ENCODE measurements at places on chromosomes 2 and 18.

GRCh38 chr2:207533461-207534008, 3.8 kb downstream of the CREB1 start:
- H3K27me3 ChIP-seq = no peaks in the 10 kb centered on the region
- DNase-seq = no peak
- peak overlapping the region; percentile 85 for H3K4me3 ChIP-seq
- peaks cover under 1% of the 10 kb centered on the region for H3K4me1 ChIP-seq
- H3K27ac ChIP-seq = peak overlapping the region; percentile 76

DNA sequence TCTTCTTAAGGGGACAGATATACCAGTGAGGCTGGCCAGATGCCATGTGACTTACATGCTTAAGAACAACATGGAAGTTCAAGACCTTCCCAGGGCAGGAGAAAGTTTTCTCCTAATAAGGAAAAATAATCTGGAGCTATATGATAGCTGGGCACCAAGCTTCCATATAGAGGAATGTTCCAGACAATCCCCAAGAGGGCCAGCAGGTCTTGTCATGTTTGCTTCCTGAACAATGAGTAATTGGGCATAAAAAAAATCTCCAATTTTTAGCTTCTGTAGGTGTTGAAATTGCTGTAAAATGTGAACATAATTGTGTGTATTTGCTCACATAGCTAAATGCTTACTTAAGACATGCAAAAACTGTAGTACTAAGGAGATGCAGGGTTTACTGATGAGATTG, 809.5 kb upstream of the PIK3C3 start:
- no peak for DNase-seq
- no peak overlapping the region for H3K4me3 ChIP-seq

DNA sequence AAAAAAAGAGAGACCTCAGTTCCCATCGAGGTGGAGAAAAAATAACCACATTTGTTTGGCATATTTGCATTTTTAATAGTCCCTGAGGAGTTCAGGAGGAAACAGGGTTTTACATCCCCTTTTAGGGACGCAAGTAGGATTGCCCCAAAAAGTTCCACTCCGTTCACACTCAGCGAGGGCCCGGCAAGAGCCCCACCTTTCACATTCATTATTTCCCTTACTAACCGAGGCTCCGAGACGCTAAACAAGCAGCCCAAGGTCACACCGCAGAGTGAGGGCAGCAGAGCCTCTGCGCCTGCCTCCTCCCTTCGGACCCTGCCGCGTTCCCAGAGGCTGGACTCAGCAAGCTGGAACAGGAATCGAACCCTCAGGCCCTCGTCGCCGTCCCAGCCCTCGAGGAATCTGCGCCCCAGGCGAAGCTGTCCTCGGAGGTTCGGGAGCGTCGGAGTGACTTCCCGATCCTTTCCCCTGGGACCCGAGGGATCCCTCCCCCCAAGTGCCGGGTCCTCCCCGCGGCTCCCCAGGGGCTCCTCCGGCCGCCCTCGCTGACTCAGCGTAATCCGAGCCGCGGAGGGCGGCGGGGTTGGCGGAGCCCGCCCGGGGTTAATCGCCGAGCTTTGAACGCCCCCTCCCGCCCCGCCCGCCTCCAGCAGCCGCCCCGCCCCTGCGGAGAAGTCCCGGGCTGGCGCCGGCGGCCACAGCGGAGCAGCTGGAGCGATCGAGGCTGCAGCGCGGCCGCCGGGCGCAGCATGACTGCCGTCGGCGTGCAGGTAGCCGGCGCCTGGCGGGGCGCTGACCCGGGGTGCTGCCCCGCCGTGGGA, at the start of gene TMEM37:
Gene TMEM37 (plus strand): TSS at position 700 of the 821 bp plus-strand sequence. CDS start 50 bp downstream, at position 750.
- H3K4me1 ChIP-seq = peaks cover 66% of the 10 kb centered on the region
- H3K36me3 ChIP-seq = peaks cover 4% of the 10 kb centered on the region
- peak within 1 kb of the TSS; percentile 53 for H3K4me3 ChIP-seq
- DNase-seq = peak; percentile 68

GRCh38 chr2:232447638-232448303, 8.2 kb upstream of the ALPI start:
- H3K4me3 ChIP-seq = no peak overlapping the region
- H3K27ac ChIP-seq = no peak overlapping the region
- H3K27me3 ChIP-seq = peaks cover 26% of the 10 kb centered on the region
- DNase-seq = no peak

DNA sequence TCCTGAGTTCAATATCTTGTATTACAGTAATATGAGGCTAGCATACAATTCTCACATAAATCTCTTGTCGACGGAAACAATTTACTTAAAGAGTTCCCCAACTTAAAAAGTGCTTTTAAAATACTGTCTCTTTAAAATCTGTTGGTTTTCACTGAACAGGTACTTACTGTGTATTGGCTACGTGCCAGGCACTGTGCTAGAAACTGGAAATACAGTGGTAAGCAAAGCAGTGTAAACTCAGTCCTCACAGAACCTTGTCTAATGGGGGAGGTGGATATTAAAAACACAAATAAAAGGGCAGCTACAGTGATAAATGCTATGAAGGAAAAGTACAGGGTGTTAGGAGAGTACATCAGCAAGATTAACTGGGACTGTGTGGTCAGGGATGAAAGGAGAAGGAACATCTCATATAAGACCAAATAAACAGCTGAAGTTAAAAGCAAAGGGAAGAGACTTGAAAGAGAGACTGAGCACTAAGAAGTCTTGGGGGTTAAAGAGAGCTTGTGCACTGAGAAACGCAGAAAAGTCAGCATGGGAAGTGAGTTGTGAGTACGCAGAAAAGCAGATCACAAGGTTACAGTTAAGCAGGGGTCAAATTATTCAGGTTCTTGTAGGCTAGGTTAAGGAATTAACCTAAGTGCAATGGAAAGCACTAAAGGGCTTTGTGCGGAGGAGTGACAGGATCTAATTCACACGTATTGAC, 52.5 kb downstream of the USP40 start:
- peaks cover 11% of the 10 kb centered on the region for H3K36me3 ChIP-seq
- no peak overlapping the region for H3K27ac ChIP-seq
- peaks cover 12% of the 10 kb centered on the region for H3K4me1 ChIP-seq
- no peak overlapping the region for H3K4me3 ChIP-seq

DNA sequence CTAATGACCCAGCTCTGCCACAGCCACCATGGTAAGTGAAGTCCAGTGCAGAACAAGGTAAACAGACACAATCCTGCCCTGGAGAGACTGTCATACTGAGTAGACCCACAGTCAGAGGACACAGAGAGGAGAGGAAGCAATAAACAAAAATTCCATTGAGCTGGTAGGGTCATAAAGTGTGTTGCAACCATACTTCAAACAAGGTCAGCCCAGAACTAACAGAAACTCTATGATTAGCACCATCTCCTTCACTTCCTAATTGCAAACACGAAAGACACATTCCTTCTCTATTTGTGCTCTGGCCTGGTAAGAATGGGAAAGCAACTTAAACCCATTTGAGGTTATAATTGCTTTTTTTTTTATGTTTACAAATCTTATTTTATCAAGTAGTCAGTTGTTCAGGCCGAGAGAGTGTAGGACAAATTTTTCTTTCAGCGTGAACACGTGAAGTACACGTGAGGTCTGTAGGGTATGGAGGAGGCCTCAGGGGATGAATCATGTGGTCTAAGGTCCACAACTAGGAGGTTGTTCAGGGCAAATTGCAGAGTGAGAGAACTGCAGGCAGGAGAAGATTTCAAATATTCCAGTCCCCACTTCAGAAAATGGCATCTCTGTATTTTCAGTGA, 71.4 kb upstream of the GLS start:
- peaks cover 31% of the 10 kb centered on the region for H3K4me1 ChIP-seq
- H3K27ac ChIP-seq = peak overlapping the region; percentile 28
- H3K4me3 ChIP-seq = no peak overlapping the region
- DNase-seq = peak; percentile 34
- H3K27me3 ChIP-seq = no peaks in the 10 kb centered on the region

DNA sequence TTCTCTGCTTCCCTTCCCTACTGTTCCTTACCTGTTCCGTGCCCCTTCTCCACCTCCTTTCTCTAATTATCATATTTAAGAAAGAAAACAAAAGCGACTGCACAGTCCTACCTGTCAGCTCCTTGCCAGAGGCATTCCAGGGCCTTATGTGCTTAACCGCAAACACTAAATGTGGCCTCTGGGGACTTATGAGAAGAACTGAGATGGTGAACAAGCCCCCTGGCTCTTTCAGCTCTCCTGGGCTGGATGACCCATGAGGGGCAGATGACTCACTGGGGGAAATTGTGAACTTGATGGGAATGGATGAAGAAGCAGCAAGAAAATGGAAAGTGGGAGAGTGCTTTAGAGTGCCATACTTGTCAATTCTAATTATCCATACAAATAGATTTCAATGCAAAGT, 106.3 kb upstream of the LYPD1 start:
- no peak overlapping the region for H3K4me3 ChIP-seq
- no peaks in the 10 kb centered on the region for H3K4me1 ChIP-seq
- no peak overlapping the region for H3K27ac ChIP-seq
- no peak for DNase-seq
- no peaks in the 10 kb centered on the region for H3K36me3 ChIP-seq

DNA sequence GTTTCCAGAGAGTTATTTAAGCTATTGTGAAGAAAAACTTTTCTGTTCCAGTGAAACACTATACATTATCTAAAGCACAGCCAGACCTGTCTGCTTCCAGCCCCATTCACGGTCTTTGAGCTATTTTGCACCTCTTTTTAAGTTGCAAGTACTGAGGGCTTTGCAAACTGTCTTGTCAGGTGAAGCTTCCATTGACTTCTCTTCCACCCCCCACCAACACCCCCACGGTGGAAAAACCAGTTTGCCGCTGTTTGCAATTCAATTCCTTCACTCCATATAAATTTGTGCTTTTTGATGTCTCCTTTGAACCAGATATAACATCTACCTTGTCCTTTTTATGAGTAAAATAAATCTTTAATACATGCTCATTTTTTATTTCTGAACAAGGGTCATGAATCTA, 15.7 kb downstream of the B3GNT7 start:
- no peak overlapping the region for H3K27ac ChIP-seq
- peaks cover 22% of the 10 kb centered on the region for H3K36me3 ChIP-seq
- no peak for DNase-seq
- H3K4me3 ChIP-seq = peak overlapping the region; percentile 66

- H3K4me3 ChIP-seq = no peak overlapping the region
- no peak overlapping the region for H3K27ac ChIP-seq
- no peaks in the 10 kb centered on the region for H3K4me1 ChIP-seq
- H3K36me3 ChIP-seq = no peaks in the 10 kb centered on the region
- DNase-seq = peak; percentile 59
- H3K27me3 ChIP-seq = no peaks in the 10 kb centered on the region
Observed at GRCh38 chr2:7672027-7672684, 754.9 kb downstream of the RNF144A start.

DNA sequence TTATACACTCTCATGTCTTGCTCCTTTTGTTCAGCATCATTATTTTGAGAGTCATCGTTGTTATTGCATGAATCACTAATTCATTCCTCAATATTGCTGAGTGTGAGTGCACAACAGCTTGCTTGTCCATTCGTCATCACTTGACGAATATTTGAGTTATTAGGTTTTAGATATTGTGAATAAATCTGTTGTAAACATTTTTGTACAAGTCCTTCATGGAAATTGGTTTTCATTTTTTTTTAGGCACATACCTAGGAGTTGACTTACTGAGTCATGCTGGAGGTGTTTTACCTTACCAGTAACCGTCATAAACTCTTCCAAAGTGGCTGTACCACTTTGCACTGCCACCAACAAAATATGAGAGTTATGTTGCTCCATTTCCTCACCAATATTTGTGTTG, 84.2 kb upstream of the NCK2 start:
- H3K36me3 ChIP-seq = no peaks in the 10 kb centered on the region
- H3K27ac ChIP-seq = no peak overlapping the region
- H3K4me3 ChIP-seq = no peak overlapping the region

GRCh38 chr2:39506215-39506614, 69.1 kb upstream of the MAP4K3 start:
- no peak overlapping the region for H3K4me3 ChIP-seq
- peaks cover 45% of the 10 kb centered on the region for H3K4me1 ChIP-seq
- H3K27me3 ChIP-seq = no peaks in the 10 kb centered on the region

- no peaks in the 10 kb centered on the region for H3K4me1 ChIP-seq
- no peak overlapping the region for H3K4me3 ChIP-seq
- H3K27ac ChIP-seq = no peak overlapping the region
- H3K27me3 ChIP-seq = no peaks in the 10 kb centered on the region
Observed at GRCh38 chr18:33901894-33902512, 322.7 kb downstream of the NOL4 start.

DNA sequence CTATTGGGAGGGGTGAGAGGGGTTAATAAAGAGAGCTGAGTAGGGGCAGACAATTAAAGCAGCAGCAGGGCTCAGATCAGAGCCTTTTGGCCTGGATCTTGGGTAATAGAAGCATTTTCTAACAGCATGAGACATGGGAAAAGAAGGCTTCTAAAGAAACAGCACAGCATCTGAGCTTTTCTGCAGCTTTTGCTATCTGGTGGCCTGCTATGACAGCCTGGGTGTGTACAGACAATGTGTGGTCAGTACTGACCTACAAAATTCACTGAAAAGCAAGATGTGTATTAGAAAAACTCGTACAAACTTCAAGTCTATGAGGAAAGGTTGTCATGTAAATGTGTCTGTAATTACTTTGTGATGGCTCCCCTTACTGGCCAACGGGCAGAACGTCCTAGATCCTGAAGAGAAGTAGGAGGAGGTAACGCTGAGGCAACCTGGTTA, 95.6 kb downstream of the GALNT3 start:
- H3K4me1 ChIP-seq = no peaks in the 10 kb centered on the region
- H3K36me3 ChIP-seq = no peaks in the 10 kb centered on the region
- DNase-seq = peak; percentile 38
- no peak overlapping the region for H3K4me3 ChIP-seq

DNA sequence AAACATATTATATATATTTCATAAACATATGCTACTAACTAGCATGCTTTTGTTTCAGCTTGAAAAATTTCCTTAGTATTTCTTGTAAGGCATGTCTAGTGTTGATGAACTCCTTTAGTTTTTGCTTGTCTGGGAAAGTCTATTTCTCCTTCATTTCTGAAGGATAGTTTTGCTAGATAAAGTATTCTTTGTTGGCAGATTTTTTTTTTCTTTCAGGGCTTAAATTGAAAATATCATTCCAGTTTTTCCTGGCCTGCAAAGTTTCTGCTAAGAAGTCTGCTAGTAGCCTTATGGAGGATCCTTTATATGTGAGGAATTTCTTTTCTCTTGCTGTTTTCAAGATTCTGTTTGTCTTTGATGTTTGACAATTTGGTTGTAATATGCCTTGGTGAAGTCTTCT, 183.5 kb downstream of the SLC4A3 start:
- H3K36me3 ChIP-seq = no peaks in the 10 kb centered on the region
- H3K27me3 ChIP-seq = peaks cover 1% of the 10 kb centered on the region
- DNase-seq = no peak
- H3K27ac ChIP-seq = no peak overlapping the region
- H3K4me1 ChIP-seq = no peaks in the 10 kb centered on the region

GRCh38 chr2:176079831-176080539, 3.8 kb downstream of the EVX2 start:
- peaks cover 34% of the 10 kb centered on the region for H3K27me3 ChIP-seq
- H3K4me3 ChIP-seq = peak overlapping the region; percentile 86
- H3K4me1 ChIP-seq = peaks cover 8% of the 10 kb centered on the region
- DNase-seq = peak; percentile 79

- no peaks in the 10 kb centered on the region for H3K27me3 ChIP-seq
- no peak overlapping the region for H3K27ac ChIP-seq
- H3K4me3 ChIP-seq = no peak overlapping the region
- DNase-seq = no peak
- peaks cover 7% of the 10 kb centered on the region for H3K4me1 ChIP-seq
Observed at GRCh38 chr2:20169796-20170703, 54.9 kb downstream of the SDC1 start.

DNA sequence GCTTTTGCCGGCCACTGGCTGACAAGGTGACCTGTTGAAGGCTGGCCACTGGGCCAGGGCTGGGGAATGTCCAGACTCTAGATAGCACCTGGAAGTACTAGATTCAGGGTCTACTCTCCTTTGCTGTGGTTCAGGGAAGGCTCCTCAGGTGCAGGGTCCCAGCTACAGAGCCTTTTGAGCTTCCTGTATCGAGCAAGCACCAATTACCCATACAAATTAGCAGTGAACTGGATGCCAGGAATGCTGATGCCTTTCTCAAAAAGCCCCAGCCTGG, 213.4 kb downstream of the CYP26B1 start:
- peaks cover 31% of the 10 kb centered on the region for H3K27me3 ChIP-seq
- no peak for DNase-seq
- H3K4me3 ChIP-seq = no peak overlapping the region
- H3K27ac ChIP-seq = no peak overlapping the region
- H3K4me1 ChIP-seq = no peaks in the 10 kb centered on the region
